ENCODE measurements at places on chromosomes 5 and 9. TPM values are rescaled to one million over a fixed set of nuclear protein-coding genes. Genes with fewer than 3 reads are reported as not detected.

CDC20B gene
- total RNA-seq = not detected

B4GALT1 gene
- 23.6 TPM for total RNA-seq

KLF4 gene
- total RNA-seq = 3.7 TPM

AK8 gene
- not detected for total RNA-seq

FOXD4L4 gene
- total RNA-seq = 0.14 TPM

FYB1 gene
- total RNA-seq = not detected

RMRP gene
- 6,816 TPM for total RNA-seq

CSF1R gene
- total RNA-seq = 2.3 TPM

ERCC8 gene
- total RNA-seq = 12.0 TPM

LPAR1 gene
- 2.7 TPM for total RNA-seq

SMIM32 gene
- total RNA-seq = not detected

DNA sequence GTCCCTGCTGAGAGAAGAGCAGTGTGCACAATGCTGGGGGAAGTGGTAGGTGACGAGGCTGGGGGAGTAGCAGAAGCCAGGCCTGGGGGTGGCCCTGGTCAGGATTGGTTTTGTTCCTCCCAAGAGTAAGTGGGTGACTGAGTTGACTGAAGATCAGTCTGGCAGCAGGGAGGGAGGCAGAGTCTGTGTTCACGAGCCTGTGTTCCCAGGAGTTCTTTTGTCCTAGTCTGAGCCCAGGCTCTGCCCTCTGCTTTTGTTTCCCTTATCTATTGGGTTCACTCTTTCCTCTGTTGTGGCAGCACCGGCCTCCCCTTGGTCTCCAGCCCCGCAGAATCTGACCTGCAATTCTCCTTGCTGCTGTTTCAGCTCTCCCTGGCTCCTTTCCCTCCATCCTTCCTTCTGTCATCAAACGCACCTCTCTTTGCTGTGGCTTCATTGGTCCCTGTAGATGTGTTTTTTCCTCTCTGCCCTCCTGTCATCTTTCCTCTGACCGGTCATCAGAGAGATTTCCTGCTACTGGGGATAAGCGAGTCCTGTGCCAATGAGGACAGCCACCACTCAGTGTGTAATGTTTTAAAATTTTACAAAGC is 607.4 kb downstream of the KIF4B start:
- no peak for DNase-seq

- DNase-seq = no peak
Observed at GRCh38 chr9:71363286-71363961, 242.0 kb upstream of the TRPM3 start.

GRCh38 chr5:50874306-50875001 is 208.0 kb downstream of the PARP8 start:
- no peak for DNase-seq

DNA sequence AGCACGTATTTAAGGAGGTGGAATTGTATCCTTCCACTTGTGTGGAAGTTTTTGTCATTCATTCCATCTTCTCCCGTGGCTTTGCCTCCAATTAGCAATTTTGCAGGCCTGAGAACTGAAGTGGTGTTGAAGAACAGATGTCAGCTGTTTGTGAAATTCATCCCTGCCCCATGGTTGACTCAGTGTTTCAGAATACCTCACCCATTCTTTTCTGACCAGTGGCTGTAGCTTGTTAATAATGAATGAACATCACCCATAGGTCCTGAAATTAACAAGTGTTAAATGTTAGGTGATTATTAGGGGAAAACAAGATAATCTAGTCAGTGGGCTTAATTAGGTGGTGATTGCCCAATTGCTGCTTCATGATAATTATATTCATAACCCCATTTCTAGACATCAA is 11.7 kb downstream of the ZNF462 start:
- DNase-seq = no peak

DNA sequence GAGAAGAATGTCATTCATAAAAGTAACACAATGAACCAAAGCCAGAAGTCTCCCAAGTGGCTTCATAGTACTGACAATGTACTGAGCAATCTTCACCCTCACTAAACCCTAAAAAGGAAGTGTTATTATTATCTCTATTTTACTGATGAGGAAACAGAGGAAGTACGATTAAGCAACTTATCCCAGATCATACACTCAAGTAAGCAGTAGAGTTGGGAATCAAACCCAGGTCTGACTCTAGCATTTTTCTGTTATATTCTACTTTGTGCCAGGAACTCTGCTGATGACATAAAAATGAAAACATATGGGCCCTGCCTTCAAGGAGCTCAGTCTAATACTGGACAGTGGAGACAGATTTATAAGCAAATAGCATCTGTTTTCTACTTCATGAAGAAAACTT is 109.2 kb downstream of the RAPGEF6 start:
- no peak for DNase-seq

GRCh38 chr5:62144401-62145022 is 161.5 kb upstream of the KIF2A start:
- DNase-seq = peak; percentile 55

DNA sequence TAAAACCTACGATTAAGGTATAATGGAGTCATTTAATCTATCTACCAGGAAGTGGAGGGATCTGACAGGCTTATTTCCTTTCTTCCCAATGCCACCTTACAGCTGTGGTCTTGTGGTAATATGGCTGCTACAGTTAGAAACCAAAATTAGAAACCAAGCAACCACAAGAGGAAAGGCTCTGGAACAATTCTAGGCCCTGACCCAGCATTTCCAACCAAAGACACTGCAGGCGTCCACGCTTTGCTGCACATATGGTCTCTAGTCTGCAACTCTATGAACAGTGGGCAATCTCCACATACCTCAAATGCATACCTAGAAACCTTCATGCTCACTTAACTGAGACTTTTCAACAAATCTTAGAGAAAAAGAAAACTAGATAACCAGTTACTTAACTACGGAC is 339.1 kb downstream of the NFIB start:
- no peak for DNase-seq

GRCh38 chr9:71514344-71514975 is 253.9 kb downstream of the CEMIP2 start:
- no peak for DNase-seq

GRCh38 chr5:149941795-149942194 is 2.8 kb downstream of the PDE6A start:
- DNase-seq = no peak

DNA sequence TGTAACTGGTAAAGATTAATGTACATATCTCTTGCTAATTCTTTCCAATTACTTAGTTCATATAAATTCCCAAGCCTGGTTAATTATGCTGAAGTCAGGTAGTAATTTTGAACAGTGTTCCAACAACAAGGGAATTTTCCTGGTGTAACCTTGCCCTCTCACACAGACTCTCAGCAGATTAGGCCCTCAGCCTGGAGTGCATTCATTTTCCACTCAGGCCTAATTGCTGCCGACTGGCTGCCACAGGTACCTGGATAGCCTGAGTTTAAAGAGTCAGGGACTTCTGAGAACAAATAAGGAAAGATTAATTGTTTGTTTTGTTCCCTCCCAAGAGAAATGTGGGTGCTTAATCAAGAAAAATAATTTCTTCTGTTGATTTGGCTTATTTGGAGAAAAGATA is 71.4 kb downstream of the PPIC start:
- no peak for DNase-seq

DNA sequence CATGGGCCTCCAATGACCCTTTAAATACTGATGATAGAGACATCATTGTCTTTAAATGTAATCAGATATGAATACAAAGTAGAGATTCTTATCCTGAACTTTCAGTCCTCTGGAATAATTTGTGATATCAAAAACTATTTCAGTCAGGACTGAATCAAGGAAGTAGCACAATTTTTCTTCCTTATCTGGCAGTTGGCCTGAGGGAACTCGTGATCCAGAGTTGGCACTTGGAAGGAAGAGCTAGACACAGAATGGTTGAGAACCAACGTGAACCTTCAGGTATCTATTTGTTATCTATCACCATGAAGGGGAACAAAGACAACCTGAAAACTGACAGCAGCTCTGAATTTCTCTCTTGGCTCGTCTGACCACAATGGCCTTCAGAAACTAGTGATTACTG is 269.3 kb downstream of the PRDM9 start:
- DNase-seq = no peak

- no peak for DNase-seq
Observed at GRCh38 chr9:89779405-89780203, 174.8 kb downstream of the GADD45G start.

DNA sequence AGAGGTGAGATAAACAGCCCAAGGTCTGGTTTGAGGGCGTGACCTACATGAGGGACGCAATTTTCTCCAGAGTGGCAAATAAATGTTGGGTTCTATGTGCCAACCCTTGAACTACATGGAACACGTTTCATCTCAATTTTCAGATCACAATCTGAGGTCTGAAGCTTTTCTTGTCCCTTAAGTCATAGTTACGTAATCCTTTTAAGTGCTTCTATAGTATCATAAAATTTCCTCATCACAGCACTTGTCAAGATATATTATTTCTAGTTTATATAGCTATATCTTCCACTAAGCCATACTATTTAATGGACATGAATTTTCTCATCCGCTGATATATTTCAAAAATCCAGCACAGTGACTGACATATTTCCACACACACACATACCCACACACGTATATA is 53.1 kb upstream of the GRIN3A start:
- DNase-seq = no peak

DNA sequence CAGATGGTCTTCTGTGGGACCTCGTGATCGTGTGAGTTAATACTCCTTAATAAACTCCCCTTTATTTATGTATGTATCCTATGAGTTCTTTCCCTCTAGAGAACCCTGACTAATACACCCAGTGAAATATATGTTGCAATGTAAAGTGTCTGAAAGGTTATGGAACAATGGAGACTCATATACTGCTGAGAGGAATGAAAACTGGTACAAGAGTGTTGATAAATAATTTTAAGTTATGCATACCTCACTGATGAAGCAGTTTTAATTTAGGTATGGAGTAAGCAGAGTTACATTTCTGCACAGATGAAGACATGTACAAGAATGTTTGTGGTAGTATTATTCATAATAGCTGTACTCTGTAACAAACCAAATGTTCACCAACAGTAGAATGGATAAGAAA is 438.3 kb downstream of the TAF11L14 start:
- no peak for DNase-seq

GRCh38 chr5:140855772-140856674 is at the start of gene PCDHA10:
PCDHA10 (plus strand) TSS chr5:140855897; CDS start chr5:140856049, 152 bp downstream.
- DNase-seq = no peak

DNA sequence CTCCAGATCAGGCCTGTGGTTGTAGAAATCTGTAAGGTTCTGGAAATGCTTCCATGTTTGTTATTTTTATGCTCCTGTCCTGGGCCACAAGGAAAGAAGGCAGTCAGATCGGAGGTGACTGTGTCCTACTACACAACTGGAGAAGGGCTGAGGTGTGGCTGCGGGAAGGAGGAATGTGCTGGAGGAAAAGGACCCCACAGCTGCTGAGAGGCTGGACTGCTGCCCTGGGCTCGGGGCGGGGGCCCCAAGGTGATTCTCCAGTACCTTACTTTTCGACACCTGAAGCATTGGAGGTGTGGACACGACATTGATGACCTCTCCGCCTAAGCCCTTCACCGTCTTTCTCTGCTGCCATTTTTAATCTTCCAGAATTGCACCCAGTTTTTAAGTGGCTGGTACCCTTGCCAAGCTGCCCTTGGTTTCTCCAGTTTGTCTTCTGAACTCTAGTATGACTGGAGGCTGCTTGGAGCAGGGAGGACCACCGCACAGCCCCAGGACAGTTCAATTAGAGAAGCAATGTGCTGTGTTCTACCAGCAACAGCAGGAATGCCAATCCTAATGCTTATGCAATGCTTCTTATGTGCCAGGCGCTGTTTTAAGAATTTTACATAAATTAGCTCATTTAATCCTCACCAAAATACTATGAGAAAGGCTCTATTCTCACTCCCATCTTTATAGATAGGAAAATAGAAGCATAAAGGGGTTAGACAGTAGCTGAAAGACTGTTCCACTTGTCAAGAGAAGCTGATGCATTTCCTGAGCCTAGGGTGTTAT is 13.5 kb upstream of the ANKRD33B start:
- no peak for DNase-seq

DNA sequence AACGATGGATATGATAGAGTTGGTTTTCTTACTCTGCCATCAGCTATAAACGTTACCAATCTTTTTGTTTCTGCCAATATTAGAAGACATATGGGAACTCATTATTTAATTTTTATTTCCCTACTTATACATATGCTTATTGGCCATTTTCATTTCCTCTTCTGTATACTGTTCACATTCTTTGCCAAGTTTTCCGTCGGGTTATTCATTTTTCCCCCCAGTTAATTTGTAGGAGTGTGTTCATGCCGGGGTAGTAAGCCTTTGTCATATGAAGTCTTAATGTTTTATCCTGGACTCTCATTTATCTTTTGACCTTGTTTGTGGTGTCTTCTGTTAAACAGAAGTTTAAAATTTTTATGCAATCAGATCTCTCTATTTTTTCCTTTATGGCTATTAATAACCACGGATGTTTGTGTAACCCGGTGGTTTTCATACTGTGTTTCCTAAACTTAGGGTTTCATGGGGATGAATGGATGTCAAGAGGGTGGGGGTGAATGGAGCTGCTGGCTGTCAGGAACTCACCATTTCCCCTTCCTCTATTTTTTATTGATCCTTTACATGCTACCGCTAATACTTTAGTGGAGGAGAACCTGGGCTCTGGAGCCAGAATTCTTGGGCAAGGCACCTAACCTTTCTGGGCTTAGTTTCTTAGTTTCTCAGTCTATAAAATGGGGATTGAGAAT is 42.5 kb upstream of the PPARGC1B start:
- DNase-seq = no peak

- no peak for DNase-seq
Observed at GRCh38 chr9:127977884-127978647, 2.7 kb downstream of the EEIG1 start.

GRCh38 chr5:149256451-149256850 is 15.2 kb upstream of the AFAP1L1 start:
- DNase-seq = no peak

DNA sequence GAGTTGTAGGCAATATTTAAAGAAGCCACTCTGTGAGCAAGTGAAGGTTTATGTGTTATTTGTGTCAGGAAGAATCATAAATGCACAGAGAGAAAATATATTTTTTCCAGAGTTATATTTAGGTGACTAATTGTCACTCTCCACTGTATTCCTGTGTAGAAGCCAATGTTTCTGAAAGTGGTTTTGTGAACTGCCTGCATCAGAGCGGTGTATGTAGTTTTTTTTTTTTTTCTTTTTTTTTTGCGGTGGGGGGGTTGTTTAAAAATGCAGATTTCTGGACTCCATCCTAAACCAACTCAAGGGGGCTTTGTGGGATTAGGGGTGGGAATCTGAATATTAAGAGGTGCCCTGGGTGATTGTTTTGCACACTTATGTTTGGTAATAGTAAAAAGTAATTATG is 103.4 kb downstream of the GDNF start:
- DNase-seq = no peak

- DNase-seq = peak; percentile 1
Observed at GRCh38 chr9:103361906-103362305, 366.8 kb downstream of the CYLC2 start.

- peak; percentile 33 for DNase-seq
Observed at GRCh38 chr5:13866792-13867191, 77.7 kb downstream of the DNAH5 start.

GRCh38 chr9:105836936-105837660 is 142.8 kb downstream of the TMEM38B start:
- DNase-seq = no peak

Data from HT1080 (cell line).